Adipose tissue (tissue), 3 donors: ENCODE measurements at places on chromosomes 16 and 17. TPM values are rescaled to one million over a fixed set of nuclear protein-coding genes. Genes with fewer than 3 reads are reported as not detected.

The RAB11FIP4 gene
- polyA plus RNA-seq = 12.3 TPM

The C17orf50 gene
- not detected for polyA plus RNA-seq

The TMC6 gene
- 14.1 TPM for polyA plus RNA-seq

The SLC5A11 gene
- not detected for polyA plus RNA-seq

The SGCA gene
- 3.1 TPM for polyA plus RNA-seq

The IRX3 gene
- 1.4 TPM for polyA plus RNA-seq
